Activated CD4-positive, alpha-beta memory T cell treated with anti-CD3 and anti-CD28 coated beads, Interleukin-2, amount 10 ng/mL, durations not matched to agents 7 days and 5 days (primary cell): ENCODE measurements at places on chromosomes 7 and 10.

- no peak for DNase-seq
These were observed 177.4 kb downstream of the HECW1 start for GRCh38 chr7:43289826-43290225.

- no peak for DNase-seq
These were observed 291.1 kb downstream of the BBS9 start for GRCh38 chr7:33420311-33420940.

DNA sequence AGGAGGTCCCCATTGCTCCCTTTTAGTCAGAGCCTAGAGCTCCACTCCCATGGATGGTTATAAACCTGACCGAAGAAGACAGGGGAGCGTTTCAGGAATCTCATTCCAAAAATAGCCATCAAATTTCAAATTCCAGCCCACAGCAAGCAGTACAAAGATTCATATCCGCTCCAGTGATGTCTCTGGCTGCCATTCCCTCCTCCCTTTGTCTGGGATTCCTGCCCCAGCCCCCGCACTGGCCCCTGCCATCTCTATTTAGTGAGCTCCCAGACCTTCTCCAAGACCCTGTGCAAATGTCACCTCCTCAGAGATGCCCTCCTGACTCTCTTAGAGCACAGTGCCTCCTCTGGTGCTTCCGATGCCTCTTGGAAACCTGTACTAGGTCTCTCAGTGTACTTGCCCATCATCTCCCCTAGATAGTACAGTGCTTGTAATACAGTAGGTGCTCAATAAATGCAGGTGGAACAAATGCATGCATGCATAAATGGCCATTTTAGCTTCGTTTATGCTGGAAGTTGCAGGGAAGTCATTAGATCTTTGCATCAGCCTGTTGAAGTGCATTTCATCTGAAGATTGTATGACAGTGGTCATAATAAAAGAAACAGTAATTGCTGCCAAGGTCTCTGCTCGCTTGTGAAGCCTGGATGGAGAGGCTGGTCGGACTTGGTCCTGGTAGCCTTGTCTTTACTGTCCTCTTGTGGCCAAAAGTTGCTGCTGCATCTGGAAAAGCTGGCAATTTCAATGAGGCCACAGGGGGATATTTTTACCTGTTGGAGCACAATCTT lies 32.0 kb upstream of the HABP2 start:
- DNase-seq, result peak; percentile 28

GRCh38 chr7:135151533-135151932 lies 3.7 kb downstream of the TMEM140 start:
- DNase-seq, result no peak

GRCh38 chr7:135164357-135165061 lies 6.0 kb downstream of the CYREN start:
- no peak for DNase-seq

- DNase-seq, result no peak
These were observed 59.0 kb upstream of the GTF2I start for GRCh38 chr7:74598558-74598957.

GRCh38 chr10:83765731-83766130 lies 373.6 kb upstream of the GHITM start:
- no peak for DNase-seq

DNA sequence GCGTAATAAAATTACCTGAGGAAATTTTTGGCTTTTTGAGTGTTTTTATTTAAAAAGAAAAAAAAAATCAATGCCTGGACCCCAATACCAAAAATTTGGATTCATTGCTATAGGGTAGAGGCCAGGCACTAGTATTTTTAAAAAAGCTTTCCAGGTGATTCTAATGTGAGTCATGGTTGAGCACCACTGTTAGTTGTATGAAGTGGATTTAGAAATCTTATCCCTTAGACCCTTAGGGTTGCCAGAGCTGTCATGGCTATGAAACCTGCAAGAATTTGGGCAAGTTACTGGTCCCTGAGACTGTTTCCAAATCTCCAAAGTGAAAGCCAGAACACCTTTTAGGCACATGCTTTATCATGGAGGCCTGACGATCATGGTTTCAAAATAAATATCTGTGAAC lies 262.5 kb downstream of the AHR start:
- no peak for DNase-seq

GRCh38 chr7:151045262-151045661 lies 3.1 kb upstream of the ASIC3 start:
- no peak for DNase-seq

- DNase-seq, result no peak
These were observed 370.1 kb downstream of the IPMK start for GRCh38 chr10:57897611-57898010.

GRCh38 chr10:29306688-29307087 lies 17.8 kb downstream of the LYZL1 start:
- no peak for DNase-seq

GRCh38 chr7:140400381-140400780 lies 2.1 kb upstream of the SLC37A3 start:
- DNase-seq, result no peak

GRCh38 chr7:66925255-66925654 lies 4.2 kb downstream of the TMEM248 start:
- no peak for DNase-seq

DNA sequence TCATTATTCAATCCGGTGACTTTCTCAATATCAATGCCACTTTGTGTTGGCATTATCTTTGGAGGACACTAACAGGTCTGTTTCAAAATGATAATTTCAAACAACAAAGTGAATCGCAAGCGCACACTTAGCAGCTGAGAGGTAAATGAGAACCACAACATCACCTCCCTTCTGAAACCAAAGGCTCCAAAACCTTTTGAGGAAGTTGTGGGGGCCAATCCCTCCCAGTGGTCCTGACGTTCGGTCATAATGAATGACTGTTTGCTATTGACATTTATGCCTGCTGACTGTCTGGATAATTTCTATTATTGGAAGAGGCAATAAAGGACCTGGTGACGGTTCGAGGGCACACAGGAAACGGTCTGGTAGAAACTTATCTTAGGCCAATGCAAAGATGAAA lies 1.8 kb downstream of the ADARB2 start:
- no peak for DNase-seq

GRCh38 chr7:74320645-74321221 lies 31.5 kb downstream of the CLIP2 start:
- no peak for DNase-seq

DNA sequence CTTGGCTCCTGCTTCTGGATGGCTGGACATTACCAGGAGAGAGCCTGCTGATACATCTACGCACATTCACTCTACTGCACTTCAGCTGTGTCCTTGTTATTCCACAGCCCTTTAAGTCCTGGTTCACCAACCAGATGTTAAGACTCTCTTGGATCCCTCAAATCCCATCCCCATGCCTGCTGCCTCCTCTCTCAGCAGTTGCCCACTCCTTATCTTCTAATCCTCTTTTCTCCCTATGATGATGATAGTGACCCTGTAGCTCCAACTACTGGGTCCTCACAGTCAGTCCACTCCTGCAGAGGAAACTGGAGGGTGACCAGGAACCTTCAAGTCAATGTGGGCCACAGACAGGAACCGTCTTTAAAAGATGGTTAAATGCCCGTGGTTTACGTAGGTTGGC lies 96.3 kb upstream of the PDCD4 start:
- no peak for DNase-seq
